ENCODE measurements at places on chromosomes 16 and 17.

GRCh38 chr17:80539022-80539641, 5.5 kb upstream of the RPTOR start:
- no peak for DNase-seq

- DNase-seq = no peak
These were observed 51.5 kb downstream of the NTN1 start for GRCh38 chr17:9072696-9073339.

- no peak for DNase-seq
These were observed 11.2 kb downstream of the CDRT15 start for GRCh38 chr17:14225254-14225980.

GRCh38 chr16:79168321-79168720, 432.2 kb downstream of the MAF start:
- DNase-seq = no peak

DNA sequence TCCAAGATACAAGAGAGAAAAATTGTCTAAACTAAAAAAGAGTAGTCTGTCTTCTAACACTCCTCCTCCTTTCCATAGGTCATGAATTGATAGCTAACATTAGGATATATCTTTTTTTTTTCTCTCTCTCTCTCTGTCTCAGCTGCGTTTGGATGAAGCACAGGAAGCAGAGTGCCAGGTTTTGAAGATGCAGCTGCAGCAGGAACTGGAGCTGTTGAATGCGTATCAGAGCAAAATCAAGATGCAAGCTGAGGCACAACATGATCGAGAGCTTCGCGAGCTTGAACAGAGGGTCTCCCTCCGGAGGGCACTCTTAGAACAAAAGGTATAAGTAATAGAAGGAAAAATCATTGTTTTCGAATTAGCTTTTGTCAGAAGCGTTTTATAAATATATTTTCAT, 32.9 kb downstream of the ABHD15 start:
- DNase-seq = no peak

DNA sequence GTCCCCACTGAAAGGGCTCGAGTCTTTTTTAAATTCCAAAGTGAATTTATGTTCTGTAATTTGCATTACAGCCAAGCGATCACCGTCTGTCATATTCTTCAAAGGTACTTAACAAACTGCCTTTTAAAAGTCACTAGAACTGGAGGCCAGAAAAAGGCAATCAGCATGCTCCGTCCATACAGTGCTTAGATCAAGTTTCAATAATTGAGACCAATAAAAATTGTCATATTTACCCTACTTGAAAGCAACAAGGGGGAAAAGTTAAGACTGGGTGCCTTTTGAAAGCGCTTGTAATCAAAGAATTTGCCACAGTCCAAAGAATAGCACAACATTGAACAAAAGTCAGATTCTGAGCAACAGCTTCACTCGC, 9.0 kb upstream of the ZFHX3 start:
- DNase-seq = no peak

GRCh38 chr16:77014441-77014840, 176.5 kb upstream of the MON1B start:
- no peak for DNase-seq

DNA sequence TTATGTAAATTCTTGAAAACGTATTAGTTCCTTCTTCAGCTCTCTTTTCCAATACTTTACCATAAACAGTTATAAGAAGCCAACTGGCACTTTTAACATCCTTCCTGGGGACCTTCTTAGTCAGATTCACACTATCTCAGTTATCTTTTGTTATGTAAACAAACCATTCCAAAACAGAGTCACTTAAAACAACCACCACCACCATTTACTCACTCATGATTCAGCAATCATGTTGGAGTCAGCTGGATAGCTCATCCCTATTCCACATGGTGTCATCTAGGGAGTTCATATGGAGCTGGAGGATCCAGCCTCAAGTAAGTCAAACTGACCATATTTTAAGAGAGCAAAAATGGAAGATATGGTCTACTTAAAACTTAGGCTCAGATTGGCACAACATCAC, 240.3 kb upstream of the IRX3 start:
- no peak for DNase-seq

DNA sequence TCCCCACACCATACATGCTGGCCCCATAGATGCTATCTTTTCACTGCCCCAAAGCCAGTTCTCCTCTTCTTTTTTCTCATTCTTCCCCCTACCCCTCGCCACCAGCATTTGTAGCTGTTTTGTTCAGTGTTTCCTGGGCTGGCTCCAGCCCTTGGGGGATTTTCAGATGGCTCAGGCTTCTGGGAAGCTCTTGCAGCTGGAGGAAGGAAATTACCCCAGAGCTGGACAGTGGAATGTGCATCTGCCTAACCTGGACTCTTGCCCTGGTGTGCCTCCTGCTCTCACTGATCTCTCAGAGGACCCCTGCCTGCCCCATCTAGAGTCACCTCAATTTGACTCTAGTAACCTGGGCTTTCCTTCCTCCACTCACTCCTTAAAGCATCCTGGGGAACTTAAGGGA, 82.8 kb downstream of the MYH13 start:
- DNase-seq = no peak

DNA sequence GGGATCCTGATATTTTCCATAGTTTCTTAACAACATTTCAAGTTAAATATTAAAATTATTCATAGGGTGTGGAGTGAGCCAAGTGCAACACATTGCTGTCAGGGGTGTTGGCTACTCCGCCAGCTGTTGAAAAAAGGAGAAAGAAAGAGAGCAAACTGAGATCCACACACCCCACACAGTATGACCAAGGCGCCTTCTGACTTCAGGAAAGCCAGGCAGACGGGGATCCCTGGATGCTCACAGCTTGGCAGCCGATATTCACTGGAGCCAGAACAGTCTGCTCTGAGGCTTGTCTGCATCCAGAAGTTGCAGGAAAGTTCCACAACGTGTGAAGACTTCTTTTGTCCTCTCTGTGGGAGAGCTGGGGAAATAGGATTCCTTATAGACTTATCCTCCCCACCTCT, 9.3 kb downstream of the CHD9NB start:
- no peak for DNase-seq

- no peak for DNase-seq
These were observed 373.3 kb downstream of the SLC39A11 start for GRCh38 chr17:72719206-72719577.

GRCh38 chr16:14487579-14487978, 142.5 kb downstream of the PARN start:
- no peak for DNase-seq

- no peak for DNase-seq
These were observed 30.5 kb downstream of the CEP295NL start for GRCh38 chr17:78872486-78872885.

GRCh38 chr16:68961778-68962402, 118.6 kb downstream of the TANGO6 start:
- no peak for DNase-seq

GRCh38 chr16:67329901-67330300, 3.3 kb downstream of the LRRC36 start:
- DNase-seq = no peak

- no peak for DNase-seq
These were observed 132.1 kb downstream of the CLEC16A start for GRCh38 chr16:11076259-11077018.

- no peak for DNase-seq
These were observed 597.4 kb upstream of the CDH5 start for GRCh38 chr16:65769055-65769465.

DNA sequence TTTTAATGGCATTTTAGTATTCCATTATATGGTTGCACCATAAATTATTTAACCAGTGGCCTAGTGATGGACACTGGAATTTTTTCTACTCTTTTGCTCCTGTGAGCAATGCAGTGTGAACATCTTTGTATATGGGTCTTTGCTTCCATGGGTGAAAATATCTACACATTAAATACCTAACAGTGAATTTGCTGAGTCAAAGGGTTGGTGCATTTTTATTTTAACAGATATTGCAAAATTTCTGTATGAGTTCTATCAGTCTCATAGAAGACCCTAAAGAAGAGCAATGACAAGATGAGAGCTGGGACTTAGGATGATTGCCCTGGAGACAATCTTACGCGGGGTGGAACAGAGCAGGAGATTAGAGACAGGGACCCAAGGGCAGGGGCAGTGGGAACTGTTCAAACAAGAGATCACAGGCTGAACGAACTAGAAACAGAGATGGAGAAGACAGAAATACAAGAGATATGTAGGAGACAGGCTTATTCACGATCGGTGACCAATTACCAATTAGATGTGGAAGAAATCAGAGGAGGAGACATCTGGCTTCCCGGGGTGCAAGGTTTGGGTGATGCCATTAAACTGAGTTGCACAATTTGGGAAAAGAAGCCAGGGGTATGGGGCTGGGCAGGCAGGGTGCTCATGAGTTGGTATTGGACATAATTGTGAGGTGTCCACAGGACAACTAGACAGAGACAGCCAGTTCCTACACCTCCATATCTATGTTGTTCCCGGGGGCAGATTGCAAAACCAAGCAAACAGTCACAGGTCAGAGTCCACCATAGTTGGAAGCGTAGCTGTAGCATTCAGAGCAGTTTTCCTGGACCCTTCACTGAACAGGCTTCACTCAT, 39.9 kb upstream of the LONP2 start:
- no peak for DNase-seq

DNA sequence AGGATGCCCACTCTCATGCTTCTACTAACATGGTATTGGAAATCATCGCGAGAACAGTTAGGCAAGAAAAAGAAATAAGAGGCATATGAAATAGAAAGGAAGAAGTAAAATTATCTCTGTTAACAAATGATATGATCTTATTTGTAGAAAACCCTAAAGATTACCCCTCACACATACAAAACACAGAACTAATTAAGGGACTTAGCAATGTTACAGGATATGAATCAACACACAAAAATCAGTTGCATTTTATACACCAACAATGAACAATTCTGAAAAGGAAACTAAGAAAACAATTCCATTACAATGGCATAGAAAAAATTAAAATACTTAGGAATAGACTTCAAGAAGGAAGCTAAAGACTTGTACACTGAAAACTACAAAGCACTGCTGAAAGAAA, 2.7 kb upstream of the CAPNS2 start:
- DNase-seq = no peak

DNA sequence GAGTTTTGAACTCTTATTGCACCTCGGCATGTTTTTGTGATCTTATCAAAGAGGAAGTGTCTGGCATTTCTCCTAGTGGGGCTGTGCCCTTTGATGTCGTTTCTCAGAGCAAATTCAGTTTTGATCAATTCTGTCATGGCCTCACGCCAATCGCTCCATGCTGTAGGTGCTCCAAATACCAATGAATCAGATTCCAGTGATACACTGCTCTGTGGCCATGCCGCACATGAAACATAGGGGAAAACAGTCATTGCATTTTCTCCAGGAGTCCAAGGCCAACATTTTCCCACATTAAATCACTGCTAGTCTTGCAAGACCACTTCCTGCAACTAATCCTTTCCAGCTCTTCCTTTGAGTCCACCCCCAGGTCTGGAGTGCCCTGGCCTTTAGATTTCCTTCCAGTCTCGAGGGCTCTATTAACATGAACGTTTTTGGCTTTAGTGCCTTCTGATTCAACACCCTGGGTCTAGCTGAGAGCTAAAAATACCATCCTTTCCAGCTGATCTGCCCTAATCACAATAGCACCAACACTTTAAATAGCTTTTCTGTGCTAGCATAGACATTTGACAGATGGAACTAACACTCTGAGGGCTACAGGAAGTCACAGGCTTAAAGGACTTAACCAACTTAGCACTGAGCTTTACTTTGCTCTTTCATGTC, 18.2 kb upstream of the RASL10B start:
- no peak for DNase-seq

DNA sequence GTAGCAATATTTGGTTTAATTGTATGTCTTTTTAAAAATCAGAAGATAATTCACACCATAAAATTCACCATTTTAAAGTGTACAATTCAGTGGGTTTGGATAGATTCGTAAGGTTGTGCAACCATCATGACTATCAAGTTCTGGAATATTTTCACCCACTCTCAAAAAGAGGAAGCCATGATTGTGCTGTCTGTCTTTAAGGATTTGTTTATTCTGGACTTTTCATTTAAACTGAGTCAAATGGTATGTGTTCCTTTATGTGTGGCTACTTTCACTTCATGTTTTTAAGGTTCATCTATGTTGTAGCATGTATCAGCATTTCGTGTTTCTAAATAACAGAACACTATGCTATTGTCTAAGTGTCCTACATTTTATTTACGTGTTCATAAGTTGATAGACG, 68.1 kb upstream of the CPHXL start:
- DNase-seq = no peak

GRCh38 chr16:11740567-11740966, 2.1 kb downstream of the TXNDC11 start:
- DNase-seq = no peak

DNA sequence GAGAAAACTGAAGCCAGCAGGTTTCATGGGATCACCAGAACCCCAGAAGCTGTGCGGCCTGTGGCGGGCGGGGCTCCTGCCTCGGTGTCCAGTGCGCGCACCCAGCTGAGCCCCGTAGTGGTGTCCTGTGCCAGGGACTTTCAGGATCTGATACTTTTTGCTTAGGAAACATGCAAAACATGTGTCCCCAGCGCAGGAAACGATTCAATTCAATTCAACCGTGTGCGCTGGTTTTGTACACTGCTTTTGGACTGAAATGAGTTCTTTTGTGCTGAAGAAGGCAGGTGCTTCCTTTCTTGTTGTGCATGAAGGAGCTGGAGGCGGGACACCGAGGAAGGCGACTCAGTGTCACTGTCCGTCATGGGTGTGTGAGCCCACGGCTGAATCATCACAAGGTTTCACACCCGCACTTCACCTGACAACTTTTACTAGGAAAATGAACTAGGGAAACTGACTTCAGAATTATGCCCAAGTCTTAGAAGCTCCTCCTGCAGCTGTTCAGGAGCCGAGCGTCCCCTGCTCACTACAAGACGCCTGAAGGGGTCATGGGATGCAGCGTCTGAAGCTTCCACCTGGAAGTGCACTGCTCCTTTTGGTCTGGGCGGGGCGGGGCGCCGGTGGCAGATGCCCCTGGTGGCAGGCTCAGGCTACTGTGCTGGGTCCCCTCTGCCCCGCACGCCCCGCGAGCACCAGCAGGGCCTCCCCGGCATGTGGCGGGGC, 31.4 kb upstream of the ZNF750 start:
- no peak for DNase-seq

GRCh38 chr17:30151471-30151870, 34.9 kb downstream of the NSRP1 start:
- DNase-seq = no peak

DNA sequence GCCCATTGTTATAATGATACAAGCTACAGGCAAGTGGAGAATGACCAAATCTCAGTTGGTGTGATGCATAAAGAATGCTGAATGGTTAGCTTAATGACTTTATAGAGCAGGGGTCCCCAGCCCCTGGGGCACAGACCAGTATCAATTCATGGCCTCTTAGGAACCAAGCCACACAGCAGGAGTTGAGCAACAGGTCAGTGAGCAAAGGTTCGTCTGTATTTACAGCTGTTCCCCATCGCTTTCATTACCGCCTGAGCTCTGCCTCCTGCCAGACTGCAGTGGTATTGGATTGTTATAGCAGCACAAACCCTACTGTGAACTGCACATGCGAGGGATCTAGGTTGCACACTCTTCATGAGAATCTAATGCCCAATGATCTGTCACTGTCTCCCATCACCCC, 114.0 kb upstream of the ZFHX3 start:
- no peak for DNase-seq
